ENCODE measurements at places on chromosomes 7 and 10.

DNA sequence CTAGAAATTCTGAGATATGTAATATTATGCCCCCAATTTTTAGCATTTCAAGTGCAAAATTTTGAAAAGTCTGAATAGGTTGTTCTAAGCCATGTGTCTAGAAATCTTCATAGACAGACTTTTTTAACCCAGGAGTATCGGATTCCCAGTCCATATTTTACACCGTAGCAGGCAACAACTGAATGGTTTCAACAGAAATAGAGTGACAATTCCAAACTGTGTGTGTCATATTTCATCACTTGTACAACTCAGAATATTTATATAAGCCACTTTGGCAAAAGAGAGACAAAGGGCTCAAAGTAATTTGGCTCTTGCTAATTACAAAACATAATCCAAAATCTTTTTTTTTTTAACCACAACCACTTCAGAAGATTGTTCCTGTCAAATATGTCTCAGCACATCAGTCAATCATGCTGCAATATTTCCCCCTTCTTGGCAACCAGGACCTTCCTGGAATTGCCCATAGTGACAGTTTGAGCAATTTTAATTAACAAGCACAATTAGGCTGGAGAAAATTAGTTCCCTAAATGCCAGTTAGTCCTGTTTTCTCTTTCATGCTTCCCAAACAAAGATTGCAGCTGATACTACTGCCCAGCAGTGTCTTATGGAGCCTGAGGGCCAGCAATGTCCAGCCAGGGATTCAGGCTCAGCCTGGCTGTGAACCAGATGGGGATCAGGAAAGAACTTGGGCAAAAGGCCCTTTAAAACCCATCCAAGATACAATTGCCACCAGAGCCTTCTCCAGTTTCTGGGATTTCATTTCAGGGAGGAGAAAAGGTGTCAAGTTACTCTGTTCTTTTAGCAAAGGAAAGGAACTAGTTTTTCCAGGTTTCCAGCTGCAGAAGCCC lies 533.3 kb upstream of the GHITM start:
- no peak for DNase-seq

DNA sequence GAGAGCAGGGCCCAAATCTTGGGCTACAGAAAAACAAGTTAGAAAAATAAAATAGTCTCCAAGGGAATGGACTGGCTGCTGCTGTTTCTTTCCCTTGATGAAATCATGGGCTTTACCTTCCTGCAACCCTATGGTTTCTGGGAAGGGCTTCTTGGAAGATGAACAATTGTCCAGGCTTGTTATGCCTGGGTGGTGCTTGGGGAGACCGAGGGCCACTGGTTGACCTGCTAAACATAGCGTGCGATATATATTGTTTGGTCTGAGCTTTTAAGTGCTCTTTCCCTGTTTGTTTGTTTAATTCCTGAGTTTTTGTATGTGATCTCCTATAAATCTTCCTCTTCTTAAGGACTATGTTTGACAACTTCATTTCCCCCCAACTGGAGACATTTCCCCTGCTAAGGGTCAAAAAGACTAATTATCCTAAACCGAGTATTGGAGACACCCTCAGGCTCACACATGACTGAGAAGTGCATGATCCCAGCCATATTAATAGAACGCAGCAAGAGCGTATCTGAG lies 37.9 kb downstream of the SLC25A28 start:
- no peak for DNase-seq

GRCh38 chr7:133593561-133593960 lies 340.7 kb downstream of the EXOC4 start:
- no peak for DNase-seq

GRCh38 chr7:157028199-157028903 lies 17.9 kb upstream of the MNX1 start:
- DNase-seq: no peak

- DNase-seq: no peak
Observed at GRCh38 chr7:36208997-36209813, 56.2 kb downstream of the EEPD1 start.

DNA sequence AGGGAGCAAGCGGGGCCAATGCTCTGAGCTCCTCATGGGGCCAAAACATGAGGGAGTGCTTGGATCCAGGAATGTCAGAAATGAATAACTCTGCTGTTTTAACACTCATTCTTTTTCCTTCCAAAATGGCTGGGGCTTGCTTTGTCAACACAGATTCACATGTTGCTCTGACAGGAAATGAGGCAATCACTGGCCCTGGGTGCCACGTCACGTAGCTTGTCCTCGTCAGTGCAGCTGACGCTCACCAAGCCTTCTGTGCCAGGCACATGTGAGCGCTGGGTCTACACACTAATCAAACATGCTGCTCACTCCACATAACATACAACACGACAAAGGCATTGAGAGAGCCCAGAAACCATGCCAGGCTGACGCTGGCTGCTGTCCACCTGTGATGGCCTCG lies 198.9 kb downstream of the WDR37 start:
- no peak for DNase-seq
